ENCODE measurements at places on chromosomes 4 and X.
A peak's percentile ranks its signal among the peaks of the same experiment; 100 is the strongest.

DNA sequence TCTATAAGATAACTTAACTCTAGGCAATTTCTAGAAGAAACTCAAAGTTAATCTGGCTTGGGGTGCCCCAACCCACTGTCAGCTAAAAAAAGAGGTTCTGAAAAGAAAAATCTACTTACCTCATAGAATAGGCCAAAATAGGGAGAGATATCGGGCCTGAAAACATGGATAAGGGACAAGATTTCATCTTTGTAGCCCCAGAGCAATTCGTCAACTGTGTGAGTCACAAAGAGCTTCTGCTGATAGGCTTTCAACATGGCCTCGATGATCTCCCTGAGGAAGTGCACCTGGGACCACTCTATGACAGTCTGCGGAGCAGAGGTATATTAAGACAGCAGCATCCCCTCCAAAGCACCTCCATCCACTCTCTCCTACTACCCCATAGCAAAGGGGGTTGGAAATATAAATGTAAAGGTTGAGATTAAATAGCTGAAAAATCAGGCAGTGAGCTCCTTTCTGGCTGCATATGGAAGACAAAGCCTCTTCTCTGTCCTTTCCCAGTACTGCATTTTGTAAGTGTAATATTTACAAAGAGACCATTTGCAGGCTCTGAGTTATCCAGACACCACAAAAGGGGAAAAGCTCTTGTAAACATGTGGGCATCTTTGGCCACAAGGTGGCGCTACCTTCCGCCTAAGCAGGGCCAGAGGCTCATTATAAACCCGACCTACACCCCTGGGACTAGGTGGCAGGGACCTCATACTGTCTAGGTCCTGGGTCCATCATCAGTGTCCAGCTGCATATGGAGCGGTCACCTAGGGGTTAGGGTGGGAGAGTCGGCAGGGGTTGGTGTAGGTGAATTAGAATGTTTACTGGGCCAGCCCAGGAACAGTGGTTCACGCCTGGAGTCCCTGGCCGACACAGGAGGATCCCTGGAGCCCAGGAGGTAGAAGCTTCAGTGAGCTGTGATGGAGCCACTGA lies 31.5 kb upstream of the NUP54 start:
- peak; percentile 59 for DNase-seq

- no peak for DNase-seq
Measured at GRCh38 chr4:153513596-153513995, 47.4 kb downstream of the TMEM131L start.

GRCh38 chrX:110442635-110443034 lies 84.0 kb downstream of the RTL9 start:
- DNase-seq = no peak

DNA sequence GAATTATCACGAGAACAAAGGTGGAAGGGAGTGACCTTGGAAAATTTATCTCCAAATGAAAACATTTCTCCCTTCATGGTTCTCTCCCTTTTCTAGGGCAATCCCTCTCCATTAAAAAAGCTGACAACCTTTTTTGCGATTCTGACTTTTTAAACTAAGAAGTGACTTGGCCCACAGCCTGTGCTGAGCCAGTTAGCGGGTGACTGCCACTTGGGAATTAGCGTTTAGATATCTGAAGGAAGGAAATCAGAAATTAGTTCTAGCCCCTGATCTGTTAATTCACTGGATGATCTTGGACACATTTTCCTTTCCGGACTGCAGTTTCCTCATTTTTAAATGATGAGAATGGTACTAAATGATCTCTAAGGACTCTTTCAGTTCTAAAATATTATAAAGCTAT lies 245.0 kb downstream of the FBXO8 start:
- no peak for DNase-seq

GRCh38 chr4:78568640-78569305 lies 17.2 kb downstream of the ANXA3 start:
- DNase-seq = no peak

GRCh38 chr4:81622028-81622427 lies 150.3 kb upstream of the RASGEF1B start:
- DNase-seq = no peak
